ENCODE measurements at places on chromosomes 1 and 21. TPM values are rescaled to one million over a fixed set of nuclear protein-coding genes. Genes with fewer than 3 reads are reported as not detected.

OR2L8 gene
- not detected for total RNA-seq

SIM2 gene
- not detected for total RNA-seq

BATF3 gene
- total RNA-seq: not detected

SNX7 gene
- 33.9 TPM for total RNA-seq

DNA sequence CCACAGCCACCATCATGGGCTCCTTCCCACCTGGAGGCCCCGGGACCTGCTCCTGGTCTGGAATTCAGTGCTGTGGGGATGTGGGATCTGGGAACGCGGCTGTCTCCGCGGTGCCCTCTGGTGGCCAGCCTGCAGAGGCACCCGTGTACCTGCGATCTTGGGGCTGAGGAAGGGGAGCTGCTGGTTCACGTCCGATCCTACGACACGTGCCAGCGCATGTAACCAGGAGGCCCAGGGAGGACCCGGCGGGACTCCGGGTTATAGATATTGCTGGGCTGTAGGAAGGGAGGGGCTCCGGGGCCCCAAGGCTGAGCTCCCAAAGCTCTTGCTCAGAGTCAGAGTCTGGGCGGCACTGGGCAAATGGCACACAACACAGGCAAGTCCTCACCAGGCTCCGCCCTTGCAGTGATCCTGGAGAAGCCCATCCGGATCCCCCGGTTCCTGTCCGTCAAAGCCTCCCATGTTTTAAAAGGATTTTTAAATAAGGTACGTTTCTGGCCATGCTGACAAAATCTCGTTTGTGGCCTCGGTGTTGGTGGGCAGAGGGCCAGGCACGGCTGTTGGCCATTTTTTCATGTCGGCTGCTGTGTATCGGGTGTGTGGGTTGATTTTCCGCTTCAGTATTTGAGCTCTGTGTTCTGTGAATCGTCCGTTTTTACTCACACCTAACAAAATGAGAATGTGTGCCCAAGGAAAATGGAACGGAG is 20.1 kb downstream of the FAAP20 start:
- DNase-seq: peak; percentile 79
- H3K36me3 ChIP-seq: no peaks in the 10 kb centered on the region
- H3K4me3 ChIP-seq: no peak overlapping the region

DNA sequence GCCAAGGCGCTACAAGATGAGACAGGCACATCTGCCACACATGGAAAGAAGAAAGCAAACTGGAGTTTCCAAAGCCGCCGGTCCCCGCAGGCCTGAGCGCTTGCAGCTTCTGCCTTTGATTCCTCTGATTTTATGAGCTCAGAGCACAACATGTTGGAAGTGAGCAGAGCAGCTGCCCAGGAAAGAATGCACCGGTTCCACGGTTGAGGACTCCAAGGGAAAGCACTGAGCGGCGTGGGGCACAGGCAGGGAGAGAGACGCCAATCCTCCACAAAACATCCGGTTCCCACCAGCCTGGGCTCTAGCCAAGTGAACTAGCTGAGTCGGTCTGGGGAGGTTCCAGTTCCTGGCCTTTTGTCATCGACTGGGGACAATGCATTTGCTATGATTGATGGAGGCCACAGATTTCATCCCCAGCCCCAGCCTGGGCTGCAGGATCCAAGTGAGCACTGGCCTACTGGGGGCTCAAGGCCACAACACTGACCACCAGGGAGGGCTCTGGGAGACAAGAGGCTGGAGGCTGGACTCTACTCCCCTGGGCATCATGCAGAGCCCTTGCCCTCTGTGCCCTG is 253.1 kb upstream of the IRF2BP2 start:
- H3K4me3 ChIP-seq: no peak overlapping the region
- H3K27me3 ChIP-seq: no peaks in the 10 kb centered on the region
- H3K36me3 ChIP-seq: no peaks in the 10 kb centered on the region
- H3K4me1 ChIP-seq: peaks cover 2% of the 10 kb centered on the region
- no peak overlapping the region for H3K27ac ChIP-seq

DNA sequence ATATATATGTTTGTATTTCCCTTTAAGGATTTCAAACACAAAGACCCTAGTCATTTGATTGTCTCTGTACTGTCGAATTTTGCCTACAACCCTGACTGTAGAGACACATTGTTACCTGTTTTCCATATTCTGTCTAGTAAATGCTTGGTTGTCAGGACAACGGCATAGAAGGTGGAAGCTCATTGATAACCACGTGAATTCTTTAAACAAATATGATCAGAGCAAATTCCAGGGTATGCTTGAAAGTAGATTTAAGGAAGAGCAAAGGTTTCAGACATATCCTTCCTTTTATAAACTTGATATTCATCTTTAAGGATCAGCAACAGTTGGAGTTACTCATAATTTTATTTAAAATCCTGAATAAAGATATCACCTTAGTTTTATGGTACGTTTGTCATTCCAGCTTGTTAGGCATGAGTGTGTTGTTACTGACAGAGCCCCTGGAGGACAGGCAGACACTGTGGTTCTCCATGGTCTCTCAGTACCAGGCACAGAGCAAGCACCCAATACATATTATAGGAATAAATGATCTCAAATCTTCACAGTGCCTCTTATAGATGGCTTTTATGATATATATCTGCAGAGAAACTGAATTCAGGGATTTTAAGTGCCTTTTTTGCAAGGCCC is 203.2 kb downstream of the FGGY start:
- DNase-seq: no peak
- H3K36me3 ChIP-seq: no peaks in the 10 kb centered on the region
- H3K4me1 ChIP-seq: no peaks in the 10 kb centered on the region

DNA sequence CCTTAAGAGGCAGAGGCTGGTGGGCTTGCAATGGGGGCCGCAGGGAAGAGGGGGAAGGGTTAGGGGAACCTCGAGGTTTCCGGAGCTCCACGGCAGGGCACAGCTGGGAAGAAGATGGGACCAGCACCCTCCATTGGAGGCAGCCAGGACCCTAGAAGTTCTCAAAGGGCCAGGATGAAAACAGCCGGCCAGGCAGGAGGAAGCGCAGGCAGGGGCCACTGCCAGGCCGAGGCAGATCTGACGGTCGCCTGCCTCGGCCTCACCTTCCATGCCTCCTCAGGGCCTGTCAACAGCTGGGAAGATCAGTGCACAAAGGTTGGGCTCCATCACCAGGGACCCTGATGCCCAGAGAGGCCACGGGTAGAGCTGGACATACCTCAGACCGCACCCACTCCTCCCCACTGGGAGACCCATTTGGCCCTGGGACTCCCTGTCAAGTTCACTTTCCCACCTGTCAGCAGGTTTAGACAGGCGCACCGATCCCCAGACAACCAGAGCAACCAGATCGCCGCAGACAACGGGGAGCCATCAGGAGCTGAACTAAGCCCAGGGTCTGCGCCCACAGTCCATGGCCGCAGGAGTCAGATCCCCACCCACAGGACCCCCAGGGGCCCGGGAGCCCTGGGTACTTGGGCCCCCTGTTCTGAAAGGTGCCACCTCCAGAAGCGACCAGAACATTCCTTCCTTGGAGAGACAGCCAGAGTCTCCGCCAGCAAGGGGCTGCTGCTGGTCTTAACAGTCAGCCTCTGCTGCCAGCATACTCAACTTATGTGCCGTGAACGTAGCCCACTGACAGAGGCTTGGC is 2.2 kb downstream of the SLC19A1 start:
- H3K27ac ChIP-seq: no peak overlapping the region
- DNase-seq: no peak
- H3K4me1 ChIP-seq: peaks cover 26% of the 10 kb centered on the region
- no peak overlapping the region for H3K4me3 ChIP-seq
- no peaks in the 10 kb centered on the region for H3K36me3 ChIP-seq
- H3K27me3 ChIP-seq: no peaks in the 10 kb centered on the region

DNA sequence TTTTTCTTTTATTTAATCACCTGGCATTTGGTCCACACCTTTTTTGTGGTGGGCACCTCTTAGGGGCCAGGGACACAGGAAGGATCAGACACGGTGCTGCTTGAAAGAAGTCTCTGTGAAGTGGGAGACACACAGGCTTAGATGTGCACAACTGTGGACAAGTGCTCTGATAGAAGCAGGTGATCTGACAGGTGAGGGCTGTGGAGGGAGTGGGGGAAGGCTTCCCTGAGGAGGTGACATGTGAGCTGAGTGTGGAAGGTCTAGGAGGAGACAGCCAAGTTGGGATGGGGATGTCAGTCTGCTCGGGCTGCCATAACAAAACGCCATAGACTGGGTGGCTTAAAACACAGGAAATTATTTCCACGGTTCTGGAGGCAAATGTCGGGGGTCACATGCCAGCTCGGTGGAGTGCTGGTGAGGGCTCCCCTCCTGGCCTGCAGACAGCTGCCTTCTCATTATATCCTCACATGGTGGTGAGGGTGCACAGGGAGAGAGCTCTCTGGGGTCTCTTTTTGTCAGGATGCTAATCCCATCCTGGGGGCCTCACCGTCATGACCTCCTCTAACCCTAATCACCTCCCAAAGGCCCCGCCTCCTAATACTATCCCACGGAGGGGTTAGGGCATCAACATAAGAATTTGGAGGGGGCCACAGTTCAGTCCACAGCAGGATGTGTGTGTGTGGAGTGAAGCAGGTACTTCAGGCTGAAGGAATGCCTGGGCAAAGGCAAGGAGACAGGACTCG is 5.2 kb upstream of the KIAA1614 start:
- no peak overlapping the region for H3K4me3 ChIP-seq
- H3K4me1 ChIP-seq: no peaks in the 10 kb centered on the region
- DNase-seq: no peak
- H3K27ac ChIP-seq: no peak overlapping the region
- no peaks in the 10 kb centered on the region for H3K36me3 ChIP-seq
- peaks cover 19% of the 10 kb centered on the region for H3K27me3 ChIP-seq

- H3K27me3 ChIP-seq: no peaks in the 10 kb centered on the region
- no peaks in the 10 kb centered on the region for H3K36me3 ChIP-seq
- H3K27ac ChIP-seq: no peak overlapping the region
- H3K4me1 ChIP-seq: peaks cover 7% of the 10 kb centered on the region
- no peak for DNase-seq
- no peak overlapping the region for H3K4me3 ChIP-seq
Observed at GRCh38 chr1:7121622-7121988, 336.4 kb downstream of the CAMTA1 start.

- H3K27ac ChIP-seq: no peak overlapping the region
- H3K27me3 ChIP-seq: no peaks in the 10 kb centered on the region
- no peak overlapping the region for H3K4me3 ChIP-seq
- H3K36me3 ChIP-seq: no peaks in the 10 kb centered on the region
- no peak for DNase-seq
Observed at GRCh38 chr1:236623371-236624166, 19.3 kb upstream of the HEATR1 start.

- H3K27ac ChIP-seq: no peak overlapping the region
- no peaks in the 10 kb centered on the region for H3K36me3 ChIP-seq
- no peaks in the 10 kb centered on the region for H3K4me1 ChIP-seq
- H3K4me3 ChIP-seq: no peak overlapping the region
- DNase-seq: no peak
Observed at GRCh38 chr1:27618341-27619082, 14.6 kb upstream of the AHDC1 start.

DNA sequence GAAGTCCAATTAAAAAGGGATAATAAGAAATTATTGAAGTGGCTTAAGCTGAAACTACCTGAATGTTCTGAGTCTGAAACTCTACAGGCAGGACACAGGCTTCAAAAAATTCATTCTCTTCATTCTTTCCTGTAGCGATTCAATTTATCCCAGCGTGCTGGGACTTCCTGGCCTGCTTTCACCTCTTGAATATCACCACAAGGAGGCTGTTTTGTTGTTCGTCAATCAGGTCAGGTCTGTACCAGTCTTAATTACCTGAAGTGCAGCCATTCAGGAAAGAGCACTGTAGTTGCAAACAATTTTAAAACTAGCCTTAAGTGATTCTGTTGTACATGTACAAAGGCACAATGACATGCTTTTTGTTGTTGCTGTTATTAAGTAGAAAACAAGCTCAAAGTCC is 38.4 kb downstream of the FYB2 start:
- H3K27ac ChIP-seq: peak overlapping the region; percentile 55
- no peak overlapping the region for H3K4me3 ChIP-seq
- peak; percentile 47 for DNase-seq
- H3K4me1 ChIP-seq: peaks cover 33% of the 10 kb centered on the region
- H3K27me3 ChIP-seq: no peaks in the 10 kb centered on the region

GRCh38 chr1:183842795-183843144 is 37.9 kb downstream of the RGL1 start:
- no peak overlapping the region for H3K4me3 ChIP-seq
- no peak for DNase-seq
- no peaks in the 10 kb centered on the region for H3K36me3 ChIP-seq
- H3K4me1 ChIP-seq: no peaks in the 10 kb centered on the region
- no peak overlapping the region for H3K27ac ChIP-seq

GRCh38 chr21:44900559-44901251 is 20.0 kb downstream of the ITGB2 start:
- no peak overlapping the region for H3K4me3 ChIP-seq
- H3K27me3 ChIP-seq: no peaks in the 10 kb centered on the region
- no peak overlapping the region for H3K27ac ChIP-seq
- peaks cover 10% of the 10 kb centered on the region for H3K4me1 ChIP-seq
- no peak for DNase-seq
- no peaks in the 10 kb centered on the region for H3K36me3 ChIP-seq

GRCh38 chr21:37047079-37047478 is 25.8 kb downstream of the PIGP start:
- H3K4me1 ChIP-seq: peaks cover 16% of the 10 kb centered on the region
- H3K4me3 ChIP-seq: no peak overlapping the region
- no peak for DNase-seq
- no peak overlapping the region for H3K27ac ChIP-seq
- no peaks in the 10 kb centered on the region for H3K36me3 ChIP-seq

- H3K4me3 ChIP-seq: no peak overlapping the region
- no peaks in the 10 kb centered on the region for H3K27me3 ChIP-seq
- peaks cover 16% of the 10 kb centered on the region for H3K4me1 ChIP-seq
Observed at GRCh38 chr1:217079584-217079983, 356.4 kb upstream of the ESRRG start.

GRCh38 chr1:101199637-101199982 is 37.2 kb upstream of the S1PR1 start:
- no peaks in the 10 kb centered on the region for H3K27me3 ChIP-seq
- no peaks in the 10 kb centered on the region for H3K4me1 ChIP-seq
- no peak for DNase-seq
- H3K4me3 ChIP-seq: no peak overlapping the region

DNA sequence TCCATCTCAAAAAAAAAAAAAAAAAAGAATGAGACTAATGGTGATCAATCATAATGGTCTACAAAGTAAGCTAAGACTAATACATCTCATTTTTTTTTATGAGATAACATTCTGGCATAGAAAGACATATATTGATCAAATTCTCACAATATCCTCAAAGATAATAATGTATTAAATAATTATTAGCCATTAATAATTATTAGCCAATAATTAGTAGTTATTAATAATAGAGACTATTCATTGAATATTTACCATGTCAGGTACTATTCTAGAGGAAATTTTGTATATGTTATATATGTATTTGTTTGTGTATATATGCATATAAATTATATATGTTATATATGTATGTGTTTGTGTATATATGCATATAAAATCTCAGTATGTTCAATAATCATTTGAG is 137.7 kb upstream of the PTBP2 start:
- DNase-seq: no peak
- H3K27ac ChIP-seq: no peak overlapping the region
- no peaks in the 10 kb centered on the region for H3K36me3 ChIP-seq
- H3K27me3 ChIP-seq: no peaks in the 10 kb centered on the region
